ENCODE measurements at places on chromosomes 2 and 18.
A peak's percentile ranks its signal among the peaks of the same experiment; 100 is the strongest.

GRCh38 chr2:118604371-118604770 lies 243.1 kb downstream of the EN1 start:
- no peak for DNase-seq

GRCh38 chr2:224893848-224894247 lies 148.4 kb downstream of the DOCK10 start:
- DNase-seq, result no peak

DNA sequence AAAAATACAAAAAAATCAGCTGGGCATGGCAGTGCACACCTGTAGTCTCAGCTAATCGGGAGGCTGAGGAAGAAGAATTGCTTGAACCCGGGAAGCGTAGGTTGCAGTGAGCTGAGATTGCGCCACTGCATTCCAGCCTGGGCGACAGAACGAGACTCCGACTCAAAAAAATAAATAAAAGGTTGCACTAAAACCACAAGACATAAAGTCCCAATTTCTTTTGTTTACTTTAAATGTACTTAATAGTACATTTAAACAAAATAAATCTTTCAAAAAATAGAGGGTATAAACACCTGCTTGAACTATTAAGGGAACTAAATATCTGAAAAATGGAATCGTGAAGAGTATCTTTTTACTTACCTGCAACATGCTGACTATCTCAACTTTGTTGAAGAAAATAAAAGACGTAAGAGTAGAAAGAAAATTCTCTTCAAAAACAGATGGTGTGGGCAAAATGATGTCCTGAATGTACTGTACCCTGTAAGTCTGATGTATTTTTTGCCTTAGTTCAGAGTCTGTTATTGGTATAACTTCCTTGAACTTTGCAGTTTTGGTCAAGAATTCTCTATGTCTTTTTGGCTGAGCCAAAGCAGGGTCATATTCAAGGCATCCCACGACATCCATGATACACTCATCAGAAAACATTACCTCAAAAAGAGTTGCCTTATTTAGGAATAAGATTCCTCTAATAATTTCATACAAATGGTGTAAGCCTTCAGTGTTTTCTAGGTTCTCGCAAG lies 19.2 kb downstream of the PPP4R3B start:
- no peak for DNase-seq

GRCh38 chr18:43876286-43876685 lies 599.0 kb upstream of the SYT4 start:
- no peak for DNase-seq

- DNase-seq, result no peak
Observed at GRCh38 chr2:31660165-31660564, 79.4 kb upstream of the SRD5A2 start.

- no peak for DNase-seq
Observed at GRCh38 chr2:159736048-159736447, 23.7 kb downstream of the MARCHF7 start.

GRCh38 chr18:9914584-9915290 lies 921 bp downstream of the VAPA start:
- DNase-seq, result peak; percentile 85

DNA sequence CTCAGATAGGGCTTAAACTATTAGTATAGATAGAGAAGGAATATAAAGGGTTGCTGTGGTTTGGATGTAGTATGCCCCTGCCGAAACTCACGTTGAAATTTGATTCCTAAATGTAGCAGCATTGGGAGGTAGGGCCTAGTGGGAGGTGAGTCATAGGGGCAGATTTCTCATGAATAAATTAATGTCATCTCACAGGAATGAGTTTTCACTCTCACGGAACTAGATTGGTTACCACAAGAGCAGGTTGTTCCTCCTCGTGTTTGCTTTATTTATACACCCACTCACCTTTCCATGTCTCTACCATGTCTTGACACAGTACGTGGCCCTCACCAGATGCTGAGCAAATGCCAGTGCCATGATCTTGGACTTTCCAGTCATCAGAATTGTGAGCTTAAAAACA lies 218.2 kb downstream of the RBM43 start:
- no peak for DNase-seq

GRCh38 chr2:105895990-105896764 lies 151.5 kb downstream of the NCK2 start:
- no peak for DNase-seq

GRCh38 chr2:65969161-65969560 lies 465.8 kb upstream of the MEIS1 start:
- DNase-seq, result no peak

GRCh38 chr2:79971807-79972206 lies 332.7 kb downstream of the LRRTM1 start:
- no peak for DNase-seq

DNA sequence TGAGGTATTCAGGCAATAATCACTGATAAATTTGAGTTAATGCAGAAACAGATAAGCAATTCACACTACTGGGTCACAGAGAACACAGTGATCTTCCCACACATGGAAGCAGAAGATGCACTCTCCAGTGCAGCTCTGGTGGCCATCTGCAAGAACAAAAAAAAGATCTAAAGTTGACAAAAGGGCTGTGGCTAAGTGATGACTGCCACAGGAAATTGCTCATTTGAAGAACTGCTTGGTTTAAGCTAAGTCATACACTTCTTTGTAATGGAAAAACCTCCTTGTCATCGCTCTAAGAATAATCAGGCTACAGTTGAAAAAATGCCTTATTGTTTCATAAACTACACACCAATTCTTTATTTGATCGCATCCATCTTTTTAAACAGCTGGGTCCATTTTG lies 115.1 kb downstream of the DTNB start:
- DNase-seq, result no peak

GRCh38 chr2:70132244-70133126 lies 45.2 kb downstream of the PCBP1 start:
- DNase-seq, result peak; percentile 62

DNA sequence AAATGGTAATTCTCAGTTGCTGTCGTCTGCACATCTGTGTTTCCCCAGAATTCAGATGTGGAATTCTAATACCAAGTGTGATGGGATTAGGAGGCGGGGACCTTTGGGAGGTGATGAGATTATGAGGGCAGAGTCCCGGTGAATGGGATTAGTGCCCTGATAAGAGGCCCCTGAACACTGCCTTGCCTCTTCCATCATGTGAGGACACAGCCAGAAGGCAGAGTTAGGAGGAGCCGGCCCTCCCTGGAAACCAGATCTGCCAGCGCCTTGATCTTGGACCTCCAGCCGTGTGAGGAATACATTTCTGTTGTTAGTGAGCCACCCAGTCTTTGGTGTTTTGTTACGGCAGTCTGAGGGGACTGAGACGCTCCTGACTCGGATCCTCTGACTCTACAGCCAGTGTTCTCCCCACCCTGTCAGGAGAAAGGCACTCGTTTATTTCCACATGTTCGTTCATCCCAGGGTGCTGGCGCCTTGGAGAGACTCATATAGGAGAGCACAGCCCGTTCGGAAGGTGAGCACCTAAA lies 395.0 kb downstream of the ZNF516 start:
- DNase-seq, result no peak

- peak; percentile 37 for DNase-seq
Observed at GRCh38 chr2:62570861-62571698, 65.1 kb upstream of the TMEM17 start.

DNA sequence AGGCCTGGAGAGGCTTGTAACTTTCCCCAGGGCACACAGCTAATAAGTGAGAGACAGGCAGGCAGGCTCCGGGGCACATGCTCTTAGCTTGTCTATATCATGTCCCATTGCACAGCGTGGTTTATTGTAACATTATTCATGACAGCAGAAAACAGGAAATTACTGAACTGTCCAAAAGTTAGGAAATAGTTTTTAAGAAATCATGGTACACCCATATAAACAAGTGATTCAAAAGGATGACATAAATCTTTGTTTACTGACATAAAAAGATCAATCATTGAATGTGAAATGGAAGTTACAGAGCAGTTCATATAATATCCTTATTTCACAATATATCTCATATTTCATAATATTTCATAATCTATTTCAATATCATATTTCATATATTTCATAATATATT lies 34.3 kb upstream of the TXNDC2 start:
- no peak for DNase-seq

DNA sequence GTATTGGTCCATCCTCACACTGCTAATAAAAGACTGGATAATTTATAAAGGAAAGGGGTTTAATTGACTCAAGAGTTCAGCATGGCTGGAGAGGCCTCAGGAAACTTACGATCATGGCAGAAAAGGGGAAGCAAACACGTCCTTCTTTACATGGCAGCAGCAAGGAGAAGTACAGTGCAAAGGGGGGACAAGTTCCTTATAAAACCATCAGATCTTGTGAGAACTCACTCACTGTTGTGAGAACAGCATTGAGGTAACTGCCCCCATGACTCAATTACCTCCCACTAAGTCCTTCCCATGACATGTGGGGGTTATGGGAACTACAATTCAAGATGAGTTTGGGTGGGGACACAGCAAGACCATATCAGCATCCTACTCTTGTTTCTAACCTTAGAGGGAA lies 37.0 kb downstream of the SP100 start:
- no peak for DNase-seq

DNA sequence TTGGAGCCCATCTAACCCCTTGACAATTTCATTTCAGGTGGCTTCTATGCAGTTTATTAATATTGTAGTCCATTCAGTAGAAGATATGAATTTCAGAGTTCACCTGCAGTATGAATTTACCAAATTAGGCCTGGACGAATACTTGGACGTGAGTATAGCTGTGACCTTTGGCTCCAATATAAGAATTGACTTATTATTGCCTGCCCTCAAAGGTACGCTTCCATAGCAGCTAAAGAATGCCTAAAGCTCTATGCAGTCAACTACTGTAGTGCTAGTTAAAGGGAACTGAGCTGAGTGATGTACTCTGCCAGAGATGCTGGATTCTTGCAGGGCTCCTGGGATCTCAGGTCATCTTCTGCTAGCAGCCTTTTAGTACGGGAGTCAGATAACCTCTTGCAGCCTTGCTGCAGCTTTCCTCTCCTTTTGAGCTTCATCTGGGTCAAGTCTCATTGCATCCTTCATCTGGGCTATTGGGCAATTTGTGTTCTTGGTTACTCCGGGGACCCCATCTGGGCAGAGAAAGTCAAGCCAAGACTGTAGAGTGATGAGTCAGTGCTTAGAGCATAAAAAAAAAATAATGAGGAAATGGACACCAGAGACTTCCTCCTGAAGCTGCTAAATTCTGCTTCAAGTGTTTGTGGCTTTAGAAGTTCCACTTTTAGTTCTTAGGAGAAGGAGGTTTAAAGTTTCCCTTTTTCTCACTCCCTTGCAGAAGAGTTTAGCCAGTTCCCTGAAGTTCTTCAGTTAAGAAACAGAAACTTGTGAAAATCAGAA lies 105.6 kb downstream of the PRPF40A start:
- DNase-seq, result peak; percentile 55

DNA sequence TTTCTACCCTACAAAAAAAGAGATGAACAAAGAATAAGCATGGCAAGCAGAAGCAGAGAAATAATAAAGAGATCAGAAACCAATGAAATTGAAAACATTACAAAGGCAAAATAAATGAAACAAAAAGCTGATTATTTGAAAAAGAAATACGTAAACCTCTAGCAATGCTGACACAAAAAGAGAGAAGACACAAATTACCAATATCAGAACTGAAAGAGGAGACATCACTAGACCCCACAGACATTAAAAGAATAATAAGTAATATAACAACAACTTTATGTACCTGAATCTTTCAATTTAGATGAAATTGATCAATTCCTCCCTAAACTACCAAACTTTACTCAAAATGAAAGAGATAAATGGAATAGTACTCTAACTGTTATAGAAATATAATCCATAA lies 75.9 kb downstream of the TMEM163 start:
- DNase-seq, result no peak

DNA sequence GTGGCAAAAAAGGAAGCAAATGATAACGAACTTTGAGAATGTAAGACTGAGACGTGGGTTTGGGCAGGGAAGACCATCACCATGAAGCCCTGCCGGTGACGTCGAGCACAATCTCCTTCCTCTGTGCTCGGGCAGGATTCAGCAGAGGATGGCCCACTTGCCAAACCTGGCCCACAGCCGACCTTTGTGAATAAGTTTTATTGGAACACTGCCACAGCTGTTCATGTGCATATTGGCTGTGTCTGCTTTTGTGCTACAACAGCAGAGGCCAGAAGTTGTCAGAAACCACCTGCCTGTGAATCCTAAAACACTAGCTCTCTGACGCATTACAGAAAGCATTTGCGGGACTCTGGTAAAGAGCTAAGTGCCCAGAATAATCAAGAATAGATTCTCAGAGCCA lies 223.9 kb downstream of the MYT1L start:
- no peak for DNase-seq

GRCh38 chr18:45782662-45783061 lies 42.8 kb upstream of the SIGLEC15 start:
- no peak for DNase-seq

- DNase-seq, result no peak
Observed at GRCh38 chr2:3279236-3279960, 98.2 kb downstream of the EIPR1 start.

All from ACHN (cell line).